ENCODE measurements at places on chromosomes 1 and 21. TPM values are rescaled to one million over a fixed set of nuclear protein-coding genes. Genes with fewer than 3 reads are reported as not detected.

Gene RBP7
- 8.5 TPM for total RNA-seq

Gene FABP3
- total RNA-seq = 24.5 TPM

Gene GRIK3
- 0.27 TPM for total RNA-seq

- peaks cover 43% of the 10 kb centered on the region for H3K27me3 ChIP-seq
- H3K27ac ChIP-seq = no peak overlapping the region
- no peaks in the 10 kb centered on the region for H3K36me3 ChIP-seq
- no peak overlapping the region for H3K4me3 ChIP-seq
- peaks cover 27% of the 10 kb centered on the region for H3K4me1 ChIP-seq
These were observed 35.9 kb upstream of the CCDC27 start for GRCh38 chr1:3716351-3716750.

- H3K27me3 ChIP-seq = no peaks in the 10 kb centered on the region
- no peak overlapping the region for H3K27ac ChIP-seq
- no peak for DNase-seq
These were observed 76.8 kb upstream of the COL24A1 start for GRCh38 chr1:86233403-86233802.

DNA sequence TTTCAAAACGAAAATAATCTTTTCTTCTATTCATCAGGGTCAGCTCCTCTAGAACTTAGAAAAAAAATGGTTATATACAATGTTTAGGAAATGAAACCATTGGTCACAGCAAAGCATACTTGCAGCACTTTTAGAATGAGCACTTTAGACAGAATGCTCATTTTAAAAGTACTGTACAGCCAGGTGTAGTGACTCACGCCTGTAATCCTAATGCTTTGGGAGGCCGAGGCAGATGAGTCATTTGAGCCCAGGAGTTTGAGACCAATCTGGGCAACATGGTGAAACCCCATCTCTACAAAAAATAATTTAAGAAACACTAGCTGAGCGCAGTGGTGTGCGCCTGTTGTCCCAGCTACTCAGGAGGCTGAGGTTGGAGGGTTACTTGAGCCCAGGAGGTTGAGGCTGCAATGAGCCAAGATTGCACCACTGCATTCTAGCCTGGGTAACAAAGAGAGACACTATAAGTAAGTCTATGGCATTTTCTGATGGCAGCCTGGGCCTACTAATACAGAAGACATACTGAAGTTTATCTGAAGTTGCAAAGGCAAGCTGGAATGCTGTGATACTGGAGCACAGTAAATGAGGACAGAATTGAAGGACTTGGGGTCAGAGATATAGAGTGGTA, 48.9 kb upstream of the ZNF326 start:
- no peaks in the 10 kb centered on the region for H3K4me1 ChIP-seq
- DNase-seq = no peak
- H3K27me3 ChIP-seq = no peaks in the 10 kb centered on the region
- no peaks in the 10 kb centered on the region for H3K36me3 ChIP-seq

DNA sequence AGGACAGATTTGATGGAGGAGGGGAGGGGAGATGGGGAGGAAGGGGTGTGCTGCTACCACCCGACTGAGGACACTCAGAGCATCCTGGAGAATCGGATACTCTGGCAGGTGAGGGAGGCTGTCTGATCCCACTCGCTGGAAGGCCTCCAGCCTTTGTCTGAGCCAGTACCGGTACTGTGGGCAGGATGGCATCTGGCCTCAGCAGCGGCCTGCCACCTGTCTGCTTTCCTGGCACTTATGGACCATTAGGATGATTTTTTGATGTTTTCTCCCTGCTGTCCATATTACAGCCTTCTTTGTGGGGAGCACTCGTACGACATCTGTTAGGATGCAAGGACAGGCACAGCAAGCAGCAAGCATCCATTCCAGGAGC, 11.5 kb downstream of the ATP2B4 start:
- no peak overlapping the region for H3K4me3 ChIP-seq
- H3K4me1 ChIP-seq = peaks cover 46% of the 10 kb centered on the region
- H3K27me3 ChIP-seq = no peaks in the 10 kb centered on the region

DNA sequence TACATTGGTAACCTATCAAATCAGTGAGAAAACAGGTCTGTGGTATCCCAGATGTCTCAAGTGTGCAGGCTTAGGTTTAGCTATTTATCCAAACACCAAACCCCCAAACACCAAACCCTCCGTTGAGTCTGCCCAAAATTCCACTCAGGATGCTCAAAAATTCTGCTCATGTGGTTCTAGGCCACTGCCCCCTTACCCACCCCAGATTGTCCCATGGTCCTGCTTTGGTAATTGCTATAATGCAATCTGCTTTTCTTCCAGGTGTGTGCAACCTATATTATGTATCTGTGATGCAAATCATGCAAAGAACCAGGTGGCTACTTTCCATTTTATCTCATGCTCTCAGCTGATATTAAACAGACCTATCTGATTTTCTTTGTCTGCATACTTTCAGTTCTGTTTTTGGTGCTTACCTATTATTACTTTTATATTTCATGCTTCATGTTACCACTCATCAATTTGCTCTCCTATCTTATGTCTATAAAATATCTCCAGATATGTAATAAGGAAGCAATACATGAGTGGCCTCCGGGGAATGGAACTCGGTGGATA, 123.7 kb downstream of the TOMM20 start:
- no peak for DNase-seq
- no peak overlapping the region for H3K27ac ChIP-seq
- no peaks in the 10 kb centered on the region for H3K27me3 ChIP-seq
- no peak overlapping the region for H3K4me3 ChIP-seq
- no peaks in the 10 kb centered on the region for H3K4me1 ChIP-seq
